Transverse colon (tissue), 4 donors: ENCODE measurements at places on chromosomes 16 and 17.
A peak's percentile ranks its signal among the peaks of the same experiment; 100 is the strongest.

GRCh38 chr16:58384437-58385055, 7.7 kb upstream of the GINS3 start:
- DNase-seq, result no peak

DNA sequence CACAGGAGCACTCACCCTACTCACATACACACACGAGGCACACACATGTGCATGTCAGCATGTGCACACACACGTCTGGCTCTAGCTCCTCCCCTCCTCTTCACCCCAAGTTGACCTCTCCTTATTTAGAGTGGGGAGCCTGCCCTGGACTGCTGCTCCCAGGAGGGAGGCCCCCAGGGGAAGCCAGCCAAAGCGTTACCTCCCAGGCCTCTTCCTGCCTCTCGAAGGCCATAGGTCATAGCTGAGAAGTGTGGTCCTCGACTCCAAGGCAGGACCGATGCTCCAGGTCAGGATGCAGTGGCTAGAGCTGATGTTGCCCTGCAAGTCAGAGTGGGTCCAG, 18.8 kb downstream of the POLR3K start:
- no peak for DNase-seq

- no peak for DNase-seq
Observed at GRCh38 chr17:37176723-37177122, 199.1 kb upstream of the C17orf78 start.

DNA sequence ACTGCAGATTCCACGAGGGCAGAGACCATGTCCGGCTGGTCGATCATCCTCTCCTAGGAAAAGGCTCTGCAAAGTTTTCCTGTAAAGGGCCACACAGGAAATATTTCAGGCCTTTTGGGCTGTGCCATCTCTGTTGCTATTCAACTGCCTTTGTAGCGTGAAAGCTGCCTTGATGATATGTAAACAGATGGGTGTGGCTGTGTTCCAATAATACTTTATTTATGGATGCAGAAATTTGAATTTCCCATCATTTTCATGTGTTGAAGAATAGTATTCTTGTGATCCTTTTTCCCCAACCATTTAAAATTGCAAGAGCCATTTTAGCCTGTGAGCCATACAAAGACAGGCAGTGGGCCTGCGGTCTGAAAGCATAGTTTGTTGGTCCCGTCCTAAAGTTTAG, 950.7 kb upstream of the RBFOX1 start:
- DNase-seq, result no peak

GRCh38 chr17:41917679-41918313, 955 bp downstream of the ACLY start:
- DNase-seq, result peak; percentile 71

- no peak for DNase-seq
Observed at GRCh38 chr17:1222321-1222720, 42.5 kb upstream of the ABR start.

DNA sequence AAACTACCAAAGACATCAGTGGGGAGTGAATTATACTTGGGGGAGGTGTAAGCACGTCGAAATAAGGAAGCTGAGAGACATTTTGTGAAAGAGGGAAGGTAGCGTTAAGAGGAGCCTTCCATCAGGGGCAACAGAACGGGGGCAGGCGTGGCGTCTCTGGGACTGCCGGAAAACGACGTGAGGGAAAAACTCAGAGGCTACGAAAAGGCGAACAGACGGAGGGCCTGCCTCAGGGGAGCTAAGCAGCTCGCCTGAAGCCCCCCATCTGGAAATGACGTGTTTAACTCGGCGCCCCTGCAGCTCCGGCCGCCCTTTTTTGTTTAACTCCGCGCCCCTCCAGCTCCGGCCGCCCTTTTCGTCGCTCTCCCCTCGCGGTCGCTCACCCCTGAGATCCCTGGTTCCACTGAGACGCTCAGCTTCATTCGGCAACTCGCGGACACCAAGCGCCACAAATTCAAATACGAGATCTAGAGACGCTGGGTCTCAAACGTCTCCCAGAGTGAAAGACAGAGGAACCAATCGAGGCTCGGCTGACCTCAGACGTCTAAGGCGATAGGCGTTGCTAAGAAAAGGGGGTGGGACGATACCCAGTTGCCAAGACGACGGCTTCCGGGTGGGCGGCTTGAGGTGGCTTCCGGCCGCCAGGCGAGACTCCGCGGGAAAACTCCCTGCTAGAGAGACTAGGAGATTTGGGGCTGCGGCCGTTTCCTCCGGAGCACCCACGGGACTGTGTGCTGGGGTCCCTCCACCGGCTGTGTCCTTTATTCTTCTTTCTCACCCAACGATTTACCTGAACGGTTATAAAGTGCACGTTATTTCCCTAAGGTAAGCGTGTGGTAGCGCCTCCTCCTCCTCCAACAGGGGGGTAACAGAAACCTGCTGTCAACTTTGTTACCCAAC, 383.2 kb downstream of the ZFHX3 start:
- DNase-seq, result peak; percentile 97

GRCh38 chr17:67606896-67607604, 110.7 kb upstream of the NOL11 start:
- DNase-seq, result no peak

DNA sequence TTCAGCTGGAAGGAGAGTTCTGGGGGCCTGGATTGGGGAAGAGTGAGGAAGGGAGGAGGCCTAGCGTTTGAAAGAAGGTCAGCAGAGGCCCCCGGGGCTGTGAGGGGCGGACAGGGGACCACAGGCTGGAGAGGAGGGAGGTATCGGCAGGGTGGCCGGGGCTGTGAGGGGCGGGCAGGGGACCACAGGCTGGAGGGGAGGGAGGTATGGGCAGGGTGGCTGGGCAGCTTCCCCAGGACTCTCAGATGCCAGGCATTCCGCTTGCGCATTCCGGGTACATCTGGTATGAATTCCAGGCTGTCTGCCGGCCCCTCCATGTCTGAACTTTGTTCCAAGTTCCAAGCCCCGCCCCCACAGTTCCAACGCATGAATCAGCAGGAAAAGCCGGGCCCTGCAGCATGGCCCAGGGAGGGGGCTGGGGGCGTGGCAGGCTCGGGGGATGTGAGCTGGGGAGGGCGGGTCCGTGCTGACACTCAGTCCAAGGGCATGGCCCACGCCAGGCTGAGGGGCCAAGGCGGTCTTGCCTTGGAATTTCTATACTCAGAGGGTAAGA, 4.3 kb upstream of the TLCD2 start:
- peak; percentile 98 for DNase-seq

- no peak for DNase-seq
Observed at GRCh38 chr16:56549161-56549560, 15.7 kb upstream of the MT4 start.

DNA sequence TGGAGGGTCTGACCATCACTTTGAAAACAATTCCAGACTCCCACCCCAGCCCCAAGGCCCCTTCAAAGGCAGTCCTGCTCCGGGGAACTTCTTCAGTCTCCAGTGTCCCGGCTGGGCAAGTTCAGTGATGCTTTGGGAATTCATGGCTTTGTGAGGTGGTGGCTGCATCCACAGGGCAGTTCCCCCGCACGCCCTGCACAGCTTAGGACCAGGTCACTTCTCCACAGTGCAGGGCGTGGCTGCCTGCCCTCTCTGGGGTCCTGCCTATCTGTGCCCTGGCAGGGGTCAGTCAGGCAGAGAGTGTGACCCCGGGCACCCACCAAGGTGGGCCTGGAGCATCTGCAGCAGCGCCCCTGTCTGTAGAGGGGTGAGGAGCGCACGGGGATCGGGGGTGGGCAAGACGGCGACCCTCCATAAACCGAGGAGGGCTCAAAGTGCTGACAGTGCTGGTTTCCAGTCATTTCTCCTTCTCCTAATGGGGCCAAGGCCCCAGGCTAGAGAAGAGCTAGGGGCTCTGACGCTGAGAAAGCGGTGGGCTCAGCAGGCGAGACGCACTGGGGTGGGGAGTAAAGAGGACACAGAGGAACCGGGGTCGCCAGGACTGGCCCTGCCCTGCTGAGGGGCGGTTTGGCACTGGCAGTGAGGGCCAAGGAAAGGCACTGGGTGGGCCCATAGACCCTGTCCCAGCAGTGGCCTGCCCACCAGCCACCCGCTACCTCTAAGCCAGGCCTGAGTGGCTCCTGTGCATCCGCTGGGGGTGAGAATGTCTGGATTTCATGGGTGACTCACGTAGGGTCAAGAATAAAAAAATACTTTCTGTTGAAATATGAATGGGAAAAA, 4.2 kb upstream of the ARHGAP27 start:
- DNase-seq, result no peak

DNA sequence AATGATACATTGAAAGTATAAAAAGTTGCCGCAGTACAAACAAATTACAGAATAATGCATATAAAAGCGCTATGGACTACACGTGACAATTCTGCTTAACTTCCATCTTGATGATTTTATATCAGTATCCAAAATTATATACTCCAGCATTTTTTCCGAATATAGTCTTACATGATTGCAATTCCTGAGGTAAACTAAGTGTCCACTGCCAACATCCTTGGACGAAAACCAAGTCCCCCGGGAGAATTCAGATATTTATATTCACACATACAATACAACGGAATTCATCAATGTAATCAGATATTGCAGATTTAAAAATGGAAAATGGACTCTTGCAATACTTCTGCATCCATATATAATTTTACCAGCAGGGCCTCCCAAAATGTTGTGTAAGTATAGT, 8.9 kb upstream of the MYH11 start:
- no peak for DNase-seq

GRCh38 chr17:64200080-64201032, 62.7 kb downstream of the TEX2 start:
- DNase-seq, result no peak

DNA sequence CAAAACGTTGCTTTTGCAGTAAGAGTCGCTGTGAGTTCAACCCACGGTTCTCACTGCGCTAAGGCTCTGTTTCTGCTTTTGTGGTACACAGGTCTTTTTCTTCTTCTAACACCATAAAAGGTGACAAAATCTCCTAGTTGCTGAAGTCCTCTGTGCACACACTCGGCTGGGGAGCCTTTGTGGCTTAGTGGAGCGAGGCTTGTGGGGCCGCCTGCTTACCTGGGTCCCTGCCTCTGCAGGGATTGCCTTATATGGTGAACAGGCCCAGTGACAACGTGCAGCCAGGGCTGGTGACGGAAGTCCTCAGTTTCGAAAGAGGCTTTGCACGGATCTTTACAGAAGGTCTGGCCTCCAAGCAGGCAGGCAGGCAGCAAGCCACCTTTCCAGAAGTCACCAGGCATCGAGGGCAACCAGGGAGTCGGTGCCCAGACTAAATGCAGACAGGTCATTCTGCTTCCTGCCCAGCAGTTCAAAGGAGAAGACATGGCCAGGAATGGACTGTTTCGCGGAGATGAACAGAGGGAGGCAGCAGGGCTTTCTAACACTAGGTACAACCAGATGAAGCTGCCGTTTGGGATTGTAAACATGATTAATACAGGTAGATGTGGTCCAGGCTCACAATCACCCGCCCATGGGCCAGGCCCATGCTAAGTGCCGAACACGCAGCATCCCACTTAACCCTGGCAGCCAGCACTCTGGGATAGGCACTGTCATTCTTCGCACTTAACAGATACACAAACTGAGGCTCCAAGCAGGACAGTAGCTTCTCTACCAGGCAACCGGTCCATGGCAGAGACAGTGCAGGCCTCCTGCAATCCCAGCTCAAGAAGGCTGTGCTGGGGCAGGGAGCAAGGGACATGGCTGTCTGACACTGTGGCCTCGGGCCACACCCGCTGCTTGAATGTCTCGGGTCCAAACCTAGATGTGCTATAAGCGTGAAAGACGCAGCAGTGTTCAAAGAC, 10.7 kb upstream of the MEAK7 start:
- peak; percentile 72 for DNase-seq

DNA sequence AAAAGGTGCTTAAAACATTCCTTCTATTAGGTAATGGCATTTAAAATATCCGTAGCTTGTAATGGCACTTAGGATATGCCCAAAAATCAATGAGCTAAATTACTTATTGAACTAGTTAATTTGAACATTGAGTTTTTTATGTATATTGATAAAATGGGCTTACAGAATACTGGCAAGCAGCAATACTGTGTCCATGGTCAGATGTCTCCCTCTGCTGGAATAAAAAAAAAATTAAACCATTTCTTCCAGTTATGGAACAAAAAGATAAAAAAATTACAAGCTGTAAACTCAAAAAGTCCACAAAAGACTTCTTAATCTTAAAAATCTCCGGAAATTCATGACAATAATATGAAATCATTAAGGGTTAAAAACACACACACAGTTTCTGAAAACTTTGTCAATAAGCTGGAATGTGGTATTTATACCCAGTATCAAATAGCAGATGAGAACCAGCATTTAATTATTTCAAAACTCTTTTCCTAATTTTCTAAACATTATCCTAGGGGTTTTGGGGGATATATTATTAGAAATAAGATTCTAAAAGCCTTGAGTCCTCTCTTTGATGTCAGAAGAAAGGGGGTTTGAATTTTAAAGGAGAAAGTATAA, 21.5 kb upstream of the PSMD7 start:
- no peak for DNase-seq
